ENCODE measurements at places on chromosomes 2 and 18. TPM values are rescaled to one million over a fixed set of nuclear protein-coding genes. Genes with fewer than 3 reads are reported as not detected.

Gene DNMT3A
- 67.2 TPM for total RNA-seq

DNA sequence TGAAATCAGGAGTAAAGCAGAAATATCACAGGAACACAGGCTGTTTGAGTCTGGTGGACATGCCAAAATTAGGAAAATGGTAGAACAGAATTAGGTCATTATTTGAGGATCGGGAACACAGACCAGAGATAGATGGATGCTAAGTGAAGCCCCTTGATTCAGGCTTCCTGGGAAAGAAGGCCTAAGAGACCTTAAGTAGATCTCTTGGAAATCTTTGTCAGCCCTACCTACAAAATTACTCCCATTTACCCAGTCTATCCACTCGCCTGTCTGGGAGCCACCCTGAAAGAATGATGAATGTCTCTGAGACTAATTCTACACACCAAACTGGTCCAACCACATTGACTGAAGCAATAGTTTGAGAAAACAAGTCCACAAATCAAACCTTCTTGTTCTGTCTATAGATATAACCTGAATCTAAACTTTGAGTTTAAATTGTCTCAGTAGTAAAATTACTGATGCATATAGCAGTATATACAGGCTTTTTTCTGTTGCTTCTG is 36.6 kb upstream of the TANK start:
- no peak overlapping the region for H3K4me3 ChIP-seq
- no peaks in the 10 kb centered on the region for H3K36me3 ChIP-seq
- no peaks in the 10 kb centered on the region for H3K27me3 ChIP-seq
- no peak overlapping the region for H3K27ac ChIP-seq

DNA sequence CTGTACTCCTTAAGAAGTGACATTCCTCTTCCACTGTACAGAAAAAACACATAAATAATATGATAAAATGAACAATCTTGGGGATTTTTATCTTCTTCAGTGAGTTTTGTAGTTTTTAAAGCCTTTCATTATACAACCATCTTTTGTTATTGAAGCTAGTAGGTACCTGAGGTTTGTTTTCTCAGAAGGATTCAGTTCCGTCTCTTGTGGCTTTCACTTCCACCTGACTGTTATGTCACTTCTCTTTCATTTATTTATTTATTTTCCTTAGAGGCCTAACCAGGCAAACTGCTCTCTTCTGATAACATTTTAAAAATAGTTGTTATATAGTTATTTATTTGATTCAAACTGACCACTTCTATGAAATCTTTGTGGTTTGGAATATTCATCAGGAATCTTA is 464.2 kb downstream of the CCDC85A start:
- H3K4me3 ChIP-seq: no peak overlapping the region
- DNase-seq: no peak
- H3K36me3 ChIP-seq: no peaks in the 10 kb centered on the region
- H3K4me1 ChIP-seq: no peaks in the 10 kb centered on the region

- H3K36me3 ChIP-seq: no peaks in the 10 kb centered on the region
- no peak for DNase-seq
- H3K4me3 ChIP-seq: no peak overlapping the region
- H3K4me1 ChIP-seq: no peaks in the 10 kb centered on the region
Observed at GRCh38 chr2:101398116-101398821, 11.0 kb upstream of the CREG2 start.

- H3K27ac ChIP-seq: no peak overlapping the region
- H3K4me1 ChIP-seq: peaks cover 7% of the 10 kb centered on the region
- H3K36me3 ChIP-seq: no peaks in the 10 kb centered on the region
- DNase-seq: peak; percentile 50
- no peak overlapping the region for H3K4me3 ChIP-seq
Observed at GRCh38 chr2:121778741-121779487, 23.5 kb downstream of the TSN start.

DNA sequence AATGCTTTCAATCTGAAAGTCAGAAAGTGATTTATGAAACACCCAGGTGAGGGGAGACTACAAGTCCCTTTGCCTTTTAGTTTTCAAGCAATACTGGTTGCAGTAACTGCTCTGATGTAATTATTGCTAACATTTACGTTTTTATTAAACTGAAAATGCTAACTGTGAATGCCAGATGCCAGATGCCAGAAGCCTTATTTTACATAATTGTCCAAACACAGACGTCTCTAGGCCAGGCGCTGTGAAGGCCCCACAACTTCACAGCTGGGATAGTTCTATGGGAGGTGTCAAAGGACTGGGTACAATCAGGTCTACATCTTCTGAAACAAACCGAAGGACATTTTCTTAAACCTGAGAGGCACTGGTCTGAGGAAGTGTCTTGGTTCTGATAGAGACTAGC is 27.5 kb upstream of the MSGN1 start:
- no peaks in the 10 kb centered on the region for H3K27me3 ChIP-seq
- H3K4me1 ChIP-seq: no peaks in the 10 kb centered on the region
- no peak for DNase-seq
- H3K4me3 ChIP-seq: no peak overlapping the region
- no peaks in the 10 kb centered on the region for H3K36me3 ChIP-seq
- H3K27ac ChIP-seq: no peak overlapping the region

- no peaks in the 10 kb centered on the region for H3K27me3 ChIP-seq
- no peak overlapping the region for H3K4me3 ChIP-seq
- H3K4me1 ChIP-seq: no peaks in the 10 kb centered on the region
- no peak overlapping the region for H3K27ac ChIP-seq
- DNase-seq: no peak
- no peaks in the 10 kb centered on the region for H3K36me3 ChIP-seq
Observed at GRCh38 chr2:240506406-240507059, 51.3 kb downstream of the ANKMY1 start.

All from GM23338 (cell line).